ENCODE measurements at places on chromosomes 7 and 10.

GRCh38 chr7:41436139-41436538 lies 266.8 kb downstream of the INHBA start:
- H3K36me3 ChIP-seq = no peaks in the 10 kb centered on the region
- no peak overlapping the region for H3K27ac ChIP-seq
- no peaks in the 10 kb centered on the region for H3K27me3 ChIP-seq
- no peak overlapping the region for H3K4me3 ChIP-seq
- H3K4me1 ChIP-seq = peaks cover 16% of the 10 kb centered on the region

- H3K36me3 ChIP-seq = no peaks in the 10 kb centered on the region
- H3K27me3 ChIP-seq = no peaks in the 10 kb centered on the region
- no peak overlapping the region for H3K4me3 ChIP-seq
- no peaks in the 10 kb centered on the region for H3K4me1 ChIP-seq
- H3K27ac ChIP-seq = no peak overlapping the region
- no peak for DNase-seq
These were observed 187.8 kb downstream of the MAD1L1 start for GRCh38 chr7:2044883-2045471.

DNA sequence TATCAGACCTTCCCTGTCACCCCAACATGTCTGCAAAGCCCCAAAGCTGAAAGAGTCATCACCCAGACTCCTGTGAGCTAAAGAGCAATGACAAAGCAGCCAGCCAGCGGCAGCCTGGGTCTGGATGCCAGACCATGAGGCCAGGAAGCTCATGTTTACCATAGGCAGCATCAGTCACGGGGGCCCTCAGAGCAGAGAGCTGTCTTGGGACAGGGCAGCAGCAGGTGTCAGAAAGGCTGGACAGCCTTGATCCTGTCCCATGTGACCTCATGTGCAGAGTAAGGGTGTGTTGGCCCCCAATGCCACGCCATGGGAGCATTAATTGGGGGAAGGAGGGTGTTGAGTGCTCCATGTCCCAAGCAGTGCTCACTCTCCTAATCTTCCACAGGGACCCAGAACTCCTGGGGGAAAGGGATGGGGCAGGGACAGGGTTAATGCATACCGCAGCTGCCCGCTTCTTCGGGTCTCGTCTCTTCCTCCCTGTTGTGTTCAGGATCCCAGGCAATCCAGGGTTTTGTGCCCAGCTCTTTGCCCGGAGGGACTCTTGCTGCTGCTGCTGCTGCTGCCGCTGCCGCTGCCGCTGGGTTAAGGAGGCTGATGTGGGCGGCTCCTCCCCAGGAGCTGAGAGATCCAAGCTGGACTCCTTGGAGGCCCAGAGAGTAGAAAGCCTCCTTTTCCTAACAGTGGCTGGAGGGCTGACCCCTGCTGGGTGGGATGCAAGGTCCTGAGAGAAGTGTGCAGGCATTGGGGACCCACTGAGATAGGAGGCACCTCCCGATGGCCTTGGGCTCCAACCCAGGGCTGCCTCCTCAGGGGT lies 7.1 kb downstream of the CCDC201 start:
- H3K4me3 ChIP-seq = no peak overlapping the region
- H3K27ac ChIP-seq = no peak overlapping the region
- no peaks in the 10 kb centered on the region for H3K27me3 ChIP-seq
- peaks cover 26% of the 10 kb centered on the region for H3K4me1 ChIP-seq

DNA sequence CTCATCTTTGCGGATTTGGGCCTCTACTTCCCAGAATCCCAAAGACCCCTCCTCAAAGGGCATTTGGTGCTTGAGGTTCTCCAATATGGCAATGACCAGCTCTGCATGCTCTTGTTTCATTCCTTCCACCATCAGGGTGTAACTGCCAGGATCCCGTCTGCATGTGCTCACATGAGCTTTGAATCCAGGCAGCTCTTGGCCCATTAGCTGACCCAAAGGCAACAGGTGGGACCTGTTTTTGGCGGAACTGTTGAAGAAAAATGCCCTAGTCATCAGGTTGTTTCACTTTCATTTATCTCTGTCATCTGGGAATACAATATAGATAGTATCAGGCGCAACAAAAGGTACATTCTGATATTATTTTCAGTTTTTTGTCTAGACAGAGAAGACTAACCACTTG lies 159.1 kb upstream of the TCF7L2 start:
- no peaks in the 10 kb centered on the region for H3K27me3 ChIP-seq
- H3K36me3 ChIP-seq = no peaks in the 10 kb centered on the region
- H3K4me3 ChIP-seq = no peak overlapping the region
- DNase-seq = no peak
- H3K4me1 ChIP-seq = peaks cover 17% of the 10 kb centered on the region

DNA sequence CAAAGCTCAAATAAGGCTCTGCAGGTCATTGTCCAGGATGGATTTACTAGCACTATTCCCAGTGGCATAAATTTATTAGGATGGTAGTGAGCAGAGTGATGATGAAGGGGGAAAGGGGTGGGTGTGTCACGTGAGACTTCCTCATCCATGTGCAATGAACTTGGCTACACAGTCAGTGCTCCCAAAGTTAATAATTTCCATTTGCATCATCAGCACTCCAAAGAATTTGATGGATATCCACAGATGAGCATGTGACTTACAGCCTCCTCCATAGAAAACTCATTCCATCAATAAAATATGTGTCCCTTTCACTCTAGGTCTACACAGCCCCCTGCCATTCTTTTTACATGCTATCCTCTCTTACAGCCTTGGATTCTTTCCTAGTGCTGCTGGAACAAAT lies 142.6 kb upstream of the PLPP4 start:
- no peak for DNase-seq
- H3K36me3 ChIP-seq = no peaks in the 10 kb centered on the region
- H3K4me1 ChIP-seq = no peaks in the 10 kb centered on the region
- no peaks in the 10 kb centered on the region for H3K27me3 ChIP-seq

DNA sequence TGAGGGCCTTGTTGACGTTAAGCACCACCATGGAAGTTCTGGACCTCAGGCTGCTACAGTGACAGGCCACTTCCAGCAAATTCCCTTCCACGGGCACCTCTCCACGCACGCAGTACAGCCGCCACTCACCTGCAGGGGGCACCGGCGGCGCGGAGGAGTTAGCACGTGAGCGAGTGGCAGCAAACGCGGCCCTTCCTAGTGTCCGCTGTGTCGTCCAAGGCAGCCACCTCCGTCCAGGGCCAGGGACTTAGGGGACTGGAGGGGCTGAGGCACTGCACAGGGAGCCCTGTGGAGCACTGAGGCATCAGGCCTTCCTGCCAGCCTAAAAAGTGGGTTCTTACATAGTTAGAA lies 164.4 kb downstream of the SVIL start:
- 0 out of 2 replicates have a peak, but pooled peaks cover 10% of the 10 kb centered on the region for H3K36me3 ChIP-seq
- peaks cover 23% of the 10 kb centered on the region for H3K4me1 ChIP-seq
- no peaks in the 10 kb centered on the region for H3K27me3 ChIP-seq
- no peak for DNase-seq
- no peak overlapping the region for H3K4me3 ChIP-seq
- peak overlapping the region; percentile 74 for H3K27ac ChIP-seq

GRCh38 chr10:21095073-21095472 lies 198.0 kb upstream of the NEBL start:
- peaks cover 28% of the 10 kb centered on the region for H3K4me1 ChIP-seq
- H3K27me3 ChIP-seq = no peaks in the 10 kb centered on the region
- H3K36me3 ChIP-seq = no peaks in the 10 kb centered on the region

GRCh38 chr7:155178096-155178495 lies 108.0 kb downstream of the HTR5A start:
- H3K36me3 ChIP-seq = no peaks in the 10 kb centered on the region
- no peaks in the 10 kb centered on the region for H3K4me1 ChIP-seq
- no peak for DNase-seq

DNA sequence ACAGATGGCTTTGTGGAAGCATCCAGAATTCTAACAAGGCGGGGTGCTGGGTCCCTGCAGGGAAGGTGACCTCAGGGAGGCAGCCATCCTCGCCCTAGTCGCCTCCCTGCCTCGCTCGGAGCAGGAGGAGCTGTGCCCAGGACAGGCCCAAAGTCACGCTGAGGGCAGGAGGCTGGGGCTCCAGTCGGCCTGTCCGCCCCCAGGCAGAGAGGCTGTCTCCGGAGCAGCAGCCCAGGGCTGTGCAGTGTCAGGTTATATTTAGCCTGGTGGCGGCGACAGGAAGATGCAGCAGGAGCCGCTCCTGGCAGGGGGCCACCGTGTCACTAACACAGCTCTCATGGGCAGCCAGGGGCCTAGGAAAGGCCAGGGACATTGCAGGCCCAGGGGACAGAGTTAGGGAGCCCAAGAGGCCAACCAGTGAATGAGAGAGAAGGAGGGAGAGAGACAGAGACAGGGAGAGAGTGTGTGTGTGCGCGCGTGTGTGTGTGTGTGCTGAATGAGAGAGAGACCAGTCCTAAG lies 13.5 kb downstream of the KCNH2 start:
- peaks cover 20% of the 10 kb centered on the region for H3K27me3 ChIP-seq
- H3K4me3 ChIP-seq = no peak overlapping the region
- H3K27ac ChIP-seq = no peak overlapping the region
- no peaks in the 10 kb centered on the region for H3K4me1 ChIP-seq

GRCh38 chr7:92584953-92585352 lies 5.2 kb downstream of the FAM133B start:
- H3K4me3 ChIP-seq = no peak overlapping the region
- H3K36me3 ChIP-seq = peaks cover 29% of the 10 kb centered on the region
- H3K27me3 ChIP-seq = no peaks in the 10 kb centered on the region

- no peaks in the 10 kb centered on the region for H3K36me3 ChIP-seq
- H3K27ac ChIP-seq = no peak overlapping the region
- H3K27me3 ChIP-seq = no peaks in the 10 kb centered on the region
- no peak for DNase-seq
These were observed 94.5 kb downstream of the RGS10 start for GRCh38 chr10:119447823-119448546.

DNA sequence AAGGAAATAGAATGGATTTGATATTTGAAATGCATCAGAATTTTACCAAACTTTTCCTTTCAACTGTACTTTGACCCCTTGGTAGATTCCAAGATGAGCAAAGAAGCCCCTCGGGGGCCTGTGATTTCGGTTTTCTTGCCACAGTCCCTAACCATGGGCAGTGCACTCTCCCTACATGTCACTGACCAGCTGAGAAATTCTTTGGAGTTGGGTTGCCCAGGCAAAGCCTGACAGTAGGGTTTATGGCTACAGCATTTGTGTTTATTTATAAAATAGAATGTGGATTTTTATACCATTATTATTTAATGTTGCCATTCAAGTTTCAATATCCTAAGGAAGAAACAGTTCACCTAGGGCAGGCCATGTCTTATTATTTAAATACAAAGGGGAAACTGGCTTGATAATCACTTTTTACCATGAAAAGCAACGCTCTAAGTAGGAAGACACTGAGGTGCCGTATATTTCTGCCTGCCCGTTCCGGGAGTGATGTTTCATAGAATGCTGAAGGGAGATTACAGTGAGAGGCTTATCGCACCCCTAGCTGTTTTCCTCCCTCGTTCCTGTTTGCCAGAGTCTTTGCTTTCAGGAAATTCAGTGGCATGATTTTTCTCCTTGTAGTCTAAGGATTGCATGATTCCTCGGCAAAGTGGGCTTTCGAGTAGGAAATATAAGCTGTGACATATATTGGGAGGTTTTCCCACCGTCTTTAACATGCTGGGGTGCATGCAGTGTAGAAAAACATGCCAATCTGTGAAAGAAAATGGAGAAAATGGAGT lies 35.8 kb downstream of the WIPF3 start:
- no peak for DNase-seq
- no peak overlapping the region for H3K4me3 ChIP-seq
- no peak overlapping the region for H3K27ac ChIP-seq
- H3K36me3 ChIP-seq = no peaks in the 10 kb centered on the region
- no peaks in the 10 kb centered on the region for H3K4me1 ChIP-seq
- H3K27me3 ChIP-seq = no peaks in the 10 kb centered on the region

DNA sequence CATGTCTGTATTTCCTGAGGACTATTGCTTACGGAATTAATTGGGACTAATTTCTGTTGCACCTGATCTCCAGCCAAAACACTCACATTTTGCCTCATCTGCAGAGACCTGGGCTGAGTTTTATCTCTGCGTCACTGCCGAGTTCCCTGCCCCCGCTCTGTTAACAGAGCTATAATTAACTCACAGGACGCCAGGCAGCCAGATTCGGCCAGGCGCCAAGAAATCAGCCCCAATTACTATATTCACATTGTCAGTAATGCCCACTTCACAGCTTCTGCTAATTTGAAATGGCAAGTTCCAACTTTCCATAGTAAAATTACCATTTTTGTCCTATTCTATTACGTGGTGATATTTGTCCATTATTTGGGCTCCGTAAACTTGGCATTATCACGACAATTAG lies 130.5 kb downstream of the CUX1 start:
- H3K4me3 ChIP-seq = no peak overlapping the region
- no peak overlapping the region for H3K27ac ChIP-seq
- H3K27me3 ChIP-seq = no peaks in the 10 kb centered on the region
- DNase-seq = no peak
- H3K4me1 ChIP-seq = peaks cover 26% of the 10 kb centered on the region
- no peaks in the 10 kb centered on the region for H3K36me3 ChIP-seq

- H3K36me3 ChIP-seq = no peaks in the 10 kb centered on the region
- no peaks in the 10 kb centered on the region for H3K27me3 ChIP-seq
- H3K4me1 ChIP-seq = peaks cover 5% of the 10 kb centered on the region
- no peak for DNase-seq
- no peak overlapping the region for H3K4me3 ChIP-seq
These were observed 134.2 kb downstream of the JMJD1C start for GRCh38 chr10:63331586-63331985.

DNA sequence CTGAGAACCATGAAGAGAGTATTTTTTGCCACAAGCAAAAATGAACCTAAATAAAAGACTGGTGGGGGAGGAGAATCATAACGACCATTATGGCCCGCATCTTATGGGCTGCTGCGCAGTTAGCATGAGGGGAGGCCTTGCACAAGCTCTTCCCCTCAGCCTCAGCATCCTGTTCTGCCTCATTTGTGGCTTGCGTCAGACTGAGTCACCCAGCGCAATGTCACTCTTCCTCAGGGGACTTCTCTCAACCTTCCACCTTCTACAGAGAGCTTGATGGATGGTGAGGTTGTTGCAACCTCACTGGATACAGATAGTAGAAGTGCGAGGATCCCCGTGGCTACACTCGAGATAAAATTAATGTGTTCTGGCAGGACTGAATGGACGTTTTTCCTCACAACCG lies 16.8 kb upstream of the GPR15LG start:
- H3K27me3 ChIP-seq = no peaks in the 10 kb centered on the region
- H3K27ac ChIP-seq = no peak overlapping the region
- no peaks in the 10 kb centered on the region for H3K4me1 ChIP-seq
- no peak overlapping the region for H3K4me3 ChIP-seq

GRCh38 chr7:157080111-157080730 lies 58.5 kb upstream of the UBE3C start:
- no peak overlapping the region for H3K27ac ChIP-seq
- no peaks in the 10 kb centered on the region for H3K36me3 ChIP-seq
- H3K4me1 ChIP-seq = no peaks in the 10 kb centered on the region
- DNase-seq = peak; percentile 39
- H3K27me3 ChIP-seq = peaks cover 20% of the 10 kb centered on the region

GRCh38 chr7:107463139-107464078 lies 6.4 kb upstream of the GPR22 start:
- H3K4me3 ChIP-seq = no peak overlapping the region
- H3K27ac ChIP-seq = peak overlapping the region; percentile 28
- DNase-seq = peak; percentile 80
- H3K27me3 ChIP-seq = no peaks in the 10 kb centered on the region
- no peaks in the 10 kb centered on the region for H3K36me3 ChIP-seq
- peaks cover 9% of the 10 kb centered on the region for H3K4me1 ChIP-seq

- no peak overlapping the region for H3K27ac ChIP-seq
- H3K36me3 ChIP-seq = no peaks in the 10 kb centered on the region
- peaks cover 60% of the 10 kb centered on the region for H3K27me3 ChIP-seq
- H3K4me3 ChIP-seq = no peak overlapping the region
- DNase-seq = no peak
- H3K4me1 ChIP-seq = no peaks in the 10 kb centered on the region
These were observed 434.8 kb upstream of the NPVF start for GRCh38 chr7:25662841-25663800.

GRCh38 chr10:44334621-44335184 lies 50.2 kb downstream of the CXCL12 start:
- H3K4me3 ChIP-seq = no peak overlapping the region
- H3K27ac ChIP-seq = no peak overlapping the region
- H3K4me1 ChIP-seq = no peaks in the 10 kb centered on the region
- H3K36me3 ChIP-seq = no peaks in the 10 kb centered on the region
- DNase-seq = peak; percentile 13
- peaks cover 16% of the 10 kb centered on the region for H3K27me3 ChIP-seq

All from PC-3 (cell line).